T-helper 17 cell (primary cell): ENCODE measurements at places on chromosomes 3 and 15.

DNA sequence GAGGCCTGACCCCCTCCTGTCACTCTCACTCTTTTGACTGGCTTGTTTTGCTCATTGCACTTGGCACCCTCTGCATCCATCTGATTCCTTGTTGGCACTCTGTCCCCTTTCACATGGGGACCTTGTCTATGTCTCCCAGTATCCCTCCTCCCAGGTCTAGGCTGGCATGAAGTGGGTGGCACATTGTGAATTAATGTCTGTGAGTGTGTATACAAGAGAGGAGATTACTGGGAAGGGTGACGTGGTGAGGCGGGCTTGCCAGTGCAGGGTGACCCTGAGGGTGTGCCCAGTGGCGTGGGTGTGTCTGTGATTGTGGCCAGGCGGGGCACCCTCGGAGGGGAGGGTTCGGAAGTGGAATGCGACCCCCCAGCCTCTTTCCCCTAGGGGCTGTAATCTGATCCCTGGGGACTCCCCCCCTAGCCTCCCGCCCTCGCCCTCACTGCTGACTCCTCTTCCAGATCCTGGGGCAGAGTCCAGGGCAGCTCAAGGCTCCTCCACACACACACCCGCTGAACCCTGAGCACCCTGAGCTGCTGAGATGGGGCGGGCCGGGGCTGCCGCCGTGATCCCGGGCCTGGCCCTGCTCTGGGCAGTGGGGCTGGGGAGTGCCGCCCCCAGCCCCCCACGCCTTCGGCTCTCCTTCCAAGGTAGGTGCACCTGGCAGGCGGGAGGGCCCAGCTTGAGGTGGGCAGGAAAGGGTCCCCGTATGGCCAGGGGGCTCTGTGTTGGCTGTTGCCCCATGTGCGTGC, at the start of gene SEMA3B:
SEMA3B (plus strand) TSS at position 445 of the 749 bp plus-strand sequence; CDS start at position 539, 94 bp downstream.
- no peak for DNase-seq

- DNase-seq, result no peak
Observed at GRCh38 chr3:27565201-27565852, 81.1 kb upstream of the SLC4A7 start.

DNA sequence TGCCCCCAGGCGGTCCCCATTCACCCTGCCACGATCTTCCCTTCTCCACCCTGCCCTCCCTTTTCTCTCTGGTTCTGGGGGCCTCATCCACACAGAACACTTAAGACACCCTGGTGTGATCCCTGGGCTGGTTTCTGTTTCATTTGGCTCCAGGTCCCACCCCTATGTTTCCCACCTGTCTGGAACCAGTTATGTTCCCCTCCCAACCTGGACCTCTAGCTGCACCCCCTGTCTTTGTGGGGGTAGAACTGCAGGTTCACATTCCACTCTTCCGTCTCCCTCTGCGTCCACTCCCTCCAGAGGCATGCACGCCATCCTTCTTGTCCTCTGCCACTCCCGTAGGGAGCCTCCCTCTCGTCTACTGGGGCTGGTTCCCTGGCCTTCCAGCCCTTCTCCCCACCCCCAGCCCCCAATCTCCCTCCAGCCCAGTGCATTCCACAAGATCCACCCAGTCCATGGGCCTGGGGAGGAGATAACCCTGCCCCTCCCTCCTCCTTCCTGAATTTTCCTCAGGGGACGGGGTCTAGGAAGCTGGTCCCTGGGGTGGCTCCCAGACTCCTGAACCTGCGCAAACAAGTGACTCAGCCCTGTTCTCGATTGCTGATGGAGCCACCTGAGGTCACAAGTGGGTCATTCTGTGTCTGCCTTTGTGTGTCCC, 73.8 kb downstream of the ABTB1 start:
- no peak for DNase-seq

DNA sequence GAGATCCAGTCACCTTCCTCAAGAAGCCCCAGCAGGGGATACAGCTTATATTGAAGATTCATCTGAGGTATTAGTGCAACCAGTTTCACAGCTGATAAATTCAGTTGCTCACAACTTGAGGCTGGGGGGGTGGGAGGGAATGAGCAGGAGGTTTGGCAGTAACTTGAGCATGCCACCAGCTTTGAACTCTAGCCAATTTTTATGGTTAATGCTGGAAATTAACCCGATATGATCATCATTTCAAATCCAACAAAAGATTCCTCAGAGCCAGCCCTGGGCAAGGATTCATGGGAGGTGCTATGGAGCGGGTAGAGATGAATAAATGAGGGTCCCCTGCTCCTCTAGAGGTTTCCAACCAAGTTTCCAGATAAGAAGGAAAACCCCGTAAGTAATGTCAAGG, 73.1 kb upstream of the HES1 start:
- DNase-seq, result no peak

DNA sequence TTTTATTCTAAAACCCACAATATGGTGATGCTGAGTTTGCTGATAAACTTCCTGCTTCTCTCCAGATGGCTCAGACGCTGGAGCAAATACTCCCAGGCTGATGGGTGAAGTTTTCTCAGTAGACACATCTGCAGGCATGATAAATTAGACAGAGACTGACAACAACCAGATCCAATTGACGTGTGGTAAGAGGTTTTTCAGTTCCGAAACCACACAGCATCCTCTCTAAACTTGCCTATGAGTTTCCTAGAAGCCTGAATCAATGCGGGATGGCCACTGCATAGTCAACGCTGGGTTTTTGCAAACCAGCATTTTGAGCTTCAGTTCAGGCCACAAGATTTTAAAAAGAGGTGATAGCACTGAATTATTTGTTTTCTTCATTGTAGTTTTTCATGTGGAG, 360.3 kb upstream of the ARRDC4 start:
- no peak for DNase-seq

GRCh38 chr3:71103430-71103921, 480.1 kb downstream of the FOXP1 start:
- DNase-seq, result no peak

DNA sequence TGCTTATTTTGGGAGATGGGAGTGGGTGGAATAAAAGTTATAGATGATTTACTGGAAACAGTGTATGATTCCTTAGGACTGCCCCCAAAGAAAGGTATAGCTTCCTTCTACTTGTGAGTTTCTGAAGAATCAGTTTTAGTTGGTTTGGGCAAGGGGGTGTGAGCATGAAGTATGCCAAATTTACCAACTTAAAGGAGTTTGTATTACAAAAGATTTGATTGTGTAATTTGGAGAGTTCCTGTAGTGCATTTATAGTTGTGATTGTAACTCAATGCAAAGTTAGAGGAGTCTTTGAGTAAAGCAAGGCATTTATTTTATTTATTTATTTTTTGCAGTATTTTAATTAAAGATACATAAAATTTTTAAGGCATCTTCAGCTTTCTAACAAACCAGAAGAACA, 42.8 kb downstream of the TSC22D2 start:
- DNase-seq, result no peak

GRCh38 chr3:38005076-38006020, 14.8 kb downstream of the VILL start:
- DNase-seq, result no peak

- DNase-seq, result no peak
Observed at GRCh38 chr15:79233236-79233635, 49.3 kb upstream of the ANKRD34C start.
